H54 (cell line): ENCODE measurements at places on chromosomes 3 and 15.

GRCh38 chr3:129656659-129657247 lies 50.3 kb upstream of the PLXND1 start:
- DNase-seq: no peak

- DNase-seq: no peak
Measured at GRCh38 chr15:56837273-56837672, 81.2 kb upstream of the TCF12 start.

DNA sequence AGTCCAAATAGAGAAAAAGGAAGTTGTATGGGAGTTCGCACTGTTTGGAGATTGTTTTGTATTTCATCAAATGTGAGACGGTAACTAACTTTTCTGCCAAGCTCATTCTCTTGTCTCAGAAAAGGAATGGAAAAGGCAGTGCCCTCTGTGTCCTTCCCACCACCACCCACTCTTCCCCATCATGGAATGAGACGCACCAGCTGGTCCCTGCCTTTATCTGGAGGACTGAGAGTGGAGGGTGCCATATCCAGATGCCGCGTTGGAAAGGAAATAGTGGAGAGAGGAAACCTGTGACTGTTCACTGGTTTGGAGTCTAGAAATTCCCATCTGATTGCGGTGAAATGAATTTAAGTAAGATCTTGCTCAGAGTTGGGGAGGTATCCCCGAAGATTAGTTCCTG lies 3.7 kb upstream of the CCK start:
- no peak for DNase-seq

GRCh38 chr3:38507120-38507519 lies 11.0 kb downstream of the EXOG start:
- DNase-seq: no peak

DNA sequence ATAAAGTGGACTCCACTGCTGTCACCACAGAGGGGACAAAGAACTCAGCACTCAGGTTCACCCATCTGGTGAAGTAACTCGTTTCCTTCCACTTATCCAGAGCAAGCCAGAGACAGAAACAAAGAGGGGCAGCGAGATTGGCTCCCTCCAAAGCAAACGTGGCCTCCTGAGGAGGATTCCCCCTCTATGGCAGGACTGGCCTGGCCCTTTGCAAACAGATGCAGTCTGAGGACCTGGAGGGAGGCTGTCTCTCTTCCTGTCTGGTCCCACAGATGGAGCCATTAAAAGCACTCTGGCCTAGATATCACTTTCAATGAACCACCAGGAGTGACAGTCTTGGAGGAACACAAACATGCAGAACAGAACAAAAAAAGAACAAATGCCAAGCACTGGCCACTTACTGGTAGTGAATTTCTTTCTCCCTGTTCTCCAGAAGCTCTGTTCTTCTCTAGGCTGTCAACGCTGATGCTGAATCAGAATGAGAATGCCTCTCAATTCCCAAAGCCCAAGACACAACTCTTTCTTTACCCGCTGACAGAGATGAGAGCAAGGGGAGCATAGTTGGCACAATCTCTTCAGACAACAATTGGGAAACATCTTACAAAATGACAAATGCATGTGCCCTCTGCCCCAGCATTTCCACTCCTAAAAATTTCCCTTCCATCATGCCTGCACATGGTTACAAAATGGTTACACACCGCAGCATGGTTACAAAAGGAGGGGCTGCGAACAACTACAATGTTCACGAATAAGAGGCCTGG lies 14.3 kb downstream of the KLHL25 start:
- DNase-seq: no peak

DNA sequence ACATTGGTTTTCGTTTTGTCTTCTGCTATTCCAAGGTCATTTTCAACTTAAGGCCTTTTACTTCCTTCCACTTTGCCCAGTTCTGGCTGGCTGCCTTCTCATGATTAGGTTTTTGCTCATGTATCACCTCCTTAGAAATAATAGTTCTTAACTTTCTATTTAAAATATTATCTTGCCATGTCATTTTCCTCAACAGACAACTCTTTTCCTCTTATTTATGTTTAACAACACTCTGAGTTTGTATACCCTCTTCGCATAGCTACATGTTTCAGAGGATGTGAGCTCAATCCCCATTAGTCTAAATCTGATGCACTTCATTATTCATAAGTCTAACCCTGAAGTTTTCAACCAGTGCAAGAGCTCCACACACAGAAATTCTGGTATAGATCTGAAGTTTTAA lies 299.1 kb downstream of the BCHE start:
- no peak for DNase-seq

GRCh38 chr3:14907043-14907966 lies 40.1 kb upstream of the NR2C2 start:
- DNase-seq: no peak
